ENCODE measurements at places on chromosomes 3 and 15.

- no peak for DNase-seq
Measured at GRCh38 chr15:50641318-50641717, 45.3 kb downstream of the TRPM7 start.

GRCh38 chr3:40660554-40660953, 135.8 kb downstream of the ZNF621 start:
- no peak for DNase-seq

DNA sequence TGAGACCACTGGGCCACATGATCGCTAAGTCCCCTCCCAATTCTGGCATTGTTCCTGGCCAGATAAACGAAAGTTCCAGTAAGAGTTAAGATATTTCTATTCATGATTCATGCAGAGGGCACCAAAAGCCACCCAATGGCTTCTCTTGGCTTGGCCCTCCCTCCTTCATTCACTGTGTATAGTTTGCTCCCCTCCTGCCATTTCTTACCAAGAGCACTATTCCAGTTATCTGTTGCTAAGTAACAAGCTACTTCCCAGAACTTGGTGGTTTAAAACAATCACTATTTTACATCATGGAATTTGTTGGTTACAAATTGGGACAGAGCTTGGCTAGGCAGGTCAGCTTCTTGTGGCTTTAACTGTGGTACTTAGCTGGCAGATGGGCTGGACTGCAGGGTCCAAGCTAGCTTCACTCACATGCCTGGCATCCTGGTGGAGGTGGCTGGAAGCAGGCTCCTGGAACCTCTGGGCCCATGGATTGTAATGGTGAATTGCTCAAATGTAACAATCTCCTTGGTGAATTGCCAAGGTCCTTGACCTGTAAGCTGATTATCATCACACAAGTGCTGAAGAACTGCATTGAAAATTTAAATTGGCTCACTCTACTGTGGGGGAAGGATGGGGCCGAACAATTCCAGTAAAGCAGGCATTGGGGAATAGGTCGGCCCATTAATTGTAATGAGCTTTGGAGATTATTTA, 16.6 kb downstream of the EAF1 start:
- DNase-seq = no peak

GRCh38 chr3:7520059-7520458, 659.1 kb downstream of the GRM7 start:
- no peak for DNase-seq

- DNase-seq = no peak
Measured at GRCh38 chr3:150346981-150347863, 60.9 kb upstream of the TSC22D2 start.

- no peak for DNase-seq
Measured at GRCh38 chr3:160287666-160288065, 62.4 kb downstream of the C3orf80 start.

DNA sequence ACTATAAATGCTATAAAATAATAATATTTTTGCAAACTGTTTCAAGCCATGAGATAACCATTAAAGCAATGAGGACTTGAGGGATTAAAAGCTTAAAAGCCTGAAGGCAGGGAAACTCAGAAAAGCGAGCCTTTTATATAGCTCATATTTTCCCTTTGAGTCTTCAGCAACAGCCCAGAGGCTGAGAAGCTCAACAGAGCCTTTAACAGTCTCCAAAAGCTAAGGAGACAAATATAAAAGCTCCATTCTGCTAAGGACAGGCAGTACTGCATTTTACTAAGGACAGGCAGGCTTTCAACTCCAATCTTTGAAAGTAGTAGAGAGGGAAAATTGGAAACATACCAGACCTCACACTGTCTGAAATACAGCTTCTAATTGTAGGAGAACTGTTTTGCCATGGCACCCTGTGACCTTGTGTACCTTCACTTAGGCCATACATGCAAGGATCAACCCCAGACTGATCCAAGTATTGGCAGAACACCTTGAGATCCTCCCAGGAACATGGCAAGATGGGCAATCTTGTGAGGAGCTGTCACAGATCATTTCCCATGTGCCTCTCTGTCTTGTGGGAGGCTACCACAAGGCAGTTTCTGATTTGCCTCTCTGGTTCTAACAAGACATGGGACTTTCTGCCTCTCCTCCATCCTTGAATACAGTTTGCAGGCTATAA, 53.1 kb upstream of the ARNT2 start:
- DNase-seq = no peak

- peak; percentile 7 for DNase-seq
Measured at GRCh38 chr15:75232826-75233503, 25.2 kb upstream of the GOLGA6C start.

DNA sequence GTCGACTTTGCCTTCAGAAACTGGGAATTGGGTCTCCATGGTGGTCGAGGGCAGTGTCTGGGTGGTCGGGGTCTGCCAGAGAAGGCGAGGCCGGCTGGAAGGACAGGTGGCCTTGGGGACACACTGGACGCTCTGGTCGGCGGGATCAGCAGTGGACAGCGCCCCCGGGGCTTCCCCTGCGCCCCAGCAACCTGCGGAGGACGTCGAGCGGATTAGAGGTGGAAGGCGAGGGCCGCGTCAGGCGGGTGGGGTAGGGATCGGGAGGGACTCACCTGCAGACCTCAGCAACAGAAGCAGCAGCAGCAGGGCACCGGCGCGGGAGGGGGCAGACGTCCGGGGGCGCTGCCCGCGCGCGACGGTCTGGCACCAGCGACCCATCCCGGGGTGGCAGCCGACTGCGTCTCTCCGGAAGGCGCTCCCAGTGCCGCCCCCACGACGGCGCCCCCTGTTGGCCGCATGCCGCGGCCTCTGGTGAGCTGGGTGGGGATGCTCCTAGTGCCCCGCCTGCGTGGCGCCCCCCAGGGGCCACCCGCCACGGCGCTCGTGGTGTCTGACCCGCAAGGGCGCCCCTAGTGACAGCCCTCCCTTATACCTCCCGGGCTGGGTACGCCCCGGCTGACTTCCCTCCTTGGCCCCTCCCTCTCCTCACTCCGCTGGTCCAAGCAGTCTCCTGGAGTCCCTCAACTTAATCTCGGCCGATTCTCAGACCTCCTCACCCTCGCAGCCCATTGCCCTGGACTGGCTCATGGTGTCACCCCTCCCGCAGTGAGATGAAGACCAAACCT, at the start of gene PRSS50:
TSS of gene PRSS50 (minus strand) at position 423 of the 785 bp plus-strand sequence. CDS start at position 378, 45 bp downstream.
- DNase-seq = no peak

DNA sequence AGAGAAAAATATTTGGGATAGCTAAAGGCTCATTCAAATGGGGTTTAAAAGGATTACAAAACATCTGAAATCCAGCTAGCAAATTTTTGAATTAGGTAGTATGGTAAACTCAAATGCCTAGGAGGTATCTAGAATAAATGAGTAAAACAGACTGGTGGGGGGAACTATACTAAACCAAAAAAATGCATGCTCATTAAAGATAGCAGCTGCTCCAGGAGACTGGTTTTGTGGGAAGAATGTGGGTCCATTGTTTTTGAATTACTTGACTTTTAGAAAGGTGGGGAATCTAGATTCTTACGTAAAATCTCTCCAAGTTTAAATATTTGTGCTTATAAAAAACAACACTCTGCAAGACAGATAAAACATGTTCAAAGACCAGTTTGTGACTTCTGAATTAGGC, 73.8 kb downstream of the LEKR1 start:
- no peak for DNase-seq

DNA sequence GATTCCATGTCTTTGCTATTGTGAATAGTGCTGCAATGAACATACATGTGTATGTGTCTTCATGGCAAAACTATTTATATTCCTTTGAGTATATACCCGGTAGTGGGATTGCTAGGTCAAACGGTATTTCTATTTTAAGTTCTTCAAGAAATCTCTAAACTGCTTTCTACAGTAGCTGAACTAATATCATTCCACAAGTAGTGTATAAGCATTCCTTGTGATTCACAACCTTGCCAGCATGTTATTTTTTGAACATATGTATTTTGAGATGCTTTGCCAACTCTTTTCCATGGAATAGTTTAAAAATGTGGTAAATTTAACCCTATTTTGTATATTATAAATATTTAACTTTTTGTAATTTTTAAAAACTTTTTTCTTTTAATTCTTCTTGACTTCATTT, 592.7 kb upstream of the NAALADL2 start:
- DNase-seq = no peak

DNA sequence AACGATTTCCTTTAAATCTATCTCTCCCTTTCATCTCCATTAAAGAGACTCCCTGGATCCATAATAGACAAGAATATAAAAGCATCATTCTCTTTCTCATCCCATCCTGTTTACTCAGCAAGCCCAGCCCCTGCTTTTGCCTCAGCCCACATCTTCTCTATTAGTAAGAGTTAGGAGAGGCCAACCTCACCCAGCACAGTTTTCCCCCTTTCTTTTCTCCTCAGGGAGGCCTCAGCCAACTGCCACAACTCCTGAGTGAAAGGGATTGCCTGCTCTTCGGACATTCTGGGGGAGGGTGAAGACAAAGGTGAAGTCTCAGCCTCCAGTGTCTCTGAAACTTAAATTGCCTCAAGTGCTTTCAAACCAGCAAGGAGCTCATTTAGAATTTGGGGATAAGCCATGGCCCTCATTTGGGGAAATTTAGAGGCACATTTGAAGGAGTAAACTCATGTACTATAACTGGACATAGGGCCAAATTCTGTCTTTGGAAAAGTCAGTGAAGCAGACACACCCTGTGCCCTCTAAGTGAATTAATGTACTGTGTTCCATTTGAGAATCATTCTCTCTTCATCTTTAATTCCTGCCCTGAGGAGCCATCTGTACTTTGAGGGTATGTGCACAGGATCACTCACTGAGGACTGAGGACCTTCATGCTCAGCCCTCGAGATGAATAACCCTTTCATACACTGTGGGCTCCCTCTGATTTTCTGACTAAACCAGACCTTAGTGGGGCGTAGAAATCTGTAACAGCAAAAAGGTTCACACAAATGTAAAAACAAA, 82.5 kb downstream of the SOX2 start:
- DNase-seq = no peak

DNA sequence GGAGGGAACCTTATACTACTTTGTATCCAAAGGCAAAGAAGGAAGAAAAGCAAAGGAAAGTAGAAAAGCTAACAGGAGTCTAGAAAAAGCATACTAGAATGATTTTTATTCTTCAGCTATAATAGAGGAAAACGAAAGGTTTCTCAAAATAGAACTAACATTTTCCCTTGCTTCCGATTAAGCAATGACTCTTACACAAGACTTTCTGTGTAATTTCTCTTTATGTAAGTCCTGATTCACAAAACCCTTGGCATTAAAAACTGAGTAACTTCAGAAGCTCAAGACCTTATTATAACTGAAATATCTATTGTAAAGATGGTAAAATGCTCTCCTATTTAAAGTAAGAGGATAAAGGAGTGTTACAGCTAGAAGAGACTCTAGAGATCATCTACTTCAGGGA, 97.4 kb downstream of the DTWD1 start:
- DNase-seq = no peak

GRCh38 chr3:127490271-127491023, 100.1 kb downstream of the TPRA1 start:
- no peak for DNase-seq

DNA sequence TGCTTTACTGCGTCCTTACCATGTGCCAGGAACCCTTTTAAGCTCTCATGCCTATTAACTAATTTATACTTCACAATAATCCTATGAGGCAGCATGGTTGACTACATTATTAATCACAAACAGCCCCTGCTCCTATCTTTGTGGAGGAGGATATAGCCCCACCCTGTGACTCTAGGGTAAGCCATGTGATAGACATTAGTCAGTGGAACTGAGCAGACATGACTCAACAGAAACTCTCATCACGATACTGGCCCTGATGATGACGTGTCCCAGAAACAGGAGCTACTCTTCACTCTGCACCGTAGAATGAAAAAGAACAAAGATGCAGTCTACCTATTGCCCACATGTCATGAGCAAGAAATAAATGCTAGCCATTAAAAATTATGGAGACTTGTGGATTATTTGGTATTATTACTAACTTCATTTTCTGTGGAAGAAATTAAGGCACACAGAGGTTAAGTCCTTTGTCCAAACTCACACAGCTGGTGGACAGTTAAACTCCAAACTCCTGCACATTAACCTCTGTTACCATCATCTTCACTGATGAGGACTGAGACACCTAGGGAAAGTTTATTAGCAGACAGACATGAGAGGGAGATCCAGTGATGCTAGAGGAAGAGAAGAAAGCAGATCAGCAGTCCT, 51.2 kb downstream of the CFAP20DC start:
- DNase-seq = no peak

DNA sequence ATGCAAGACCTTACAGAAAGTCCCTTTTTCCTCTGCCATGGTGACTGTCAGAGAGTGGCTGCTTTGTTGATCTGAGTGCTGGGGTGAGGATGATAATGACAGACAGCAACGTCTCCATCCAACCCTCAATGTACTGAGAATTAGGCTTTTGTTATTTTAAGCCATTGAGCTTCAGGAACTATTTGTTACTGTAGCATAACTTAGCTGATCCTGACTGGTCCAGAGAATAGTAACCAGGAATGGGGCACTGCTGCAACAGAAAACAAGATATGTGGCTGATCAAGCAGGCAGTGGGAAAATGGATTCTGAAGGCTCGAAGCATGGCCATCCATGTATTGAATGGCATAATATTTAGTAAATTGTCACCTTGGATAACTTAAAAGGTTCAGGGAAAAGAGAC, 5.2 kb upstream of the KLF13 start:
- no peak for DNase-seq

- no peak for DNase-seq
Measured at GRCh38 chr3:66479532-66479947, 21.3 kb downstream of the LRIG1 start.

DNA sequence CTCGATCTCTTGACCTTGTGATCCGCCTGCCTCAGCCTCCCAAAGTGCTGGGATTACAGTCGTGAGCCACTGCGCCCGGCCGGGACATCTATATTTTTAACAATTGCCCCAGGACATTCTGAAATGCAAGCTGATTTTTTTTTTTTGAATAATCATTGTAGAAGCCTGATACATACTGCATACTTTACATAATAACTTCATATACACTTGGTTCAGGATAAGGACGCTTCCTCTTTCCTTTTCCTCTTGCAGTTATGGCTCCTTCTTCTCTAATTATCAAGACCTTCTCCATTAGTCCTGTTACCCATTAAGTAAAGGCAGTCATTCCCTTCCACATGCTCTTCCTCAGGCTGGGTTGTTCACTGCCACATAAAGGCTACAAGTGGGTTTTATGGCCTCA, 58.3 kb downstream of the SLCO3A1 start:
- DNase-seq = no peak

Measured in glutamatergic neuron (in vitro differentiated cells).